ELF-1 (cell line): ENCODE measurements at places on chromosomes 12 and 14.

- no peak for DNase-seq
Observed at GRCh38 chr14:62597143-62597542, 448.1 kb downstream of the KCNH5 start.

GRCh38 chr12:77594366-77594765 lies 236.3 kb upstream of the NAV3 start:
- DNase-seq = no peak

GRCh38 chr12:45256721-45257120 lies 40.8 kb downstream of the ANO6 start:
- no peak for DNase-seq

DNA sequence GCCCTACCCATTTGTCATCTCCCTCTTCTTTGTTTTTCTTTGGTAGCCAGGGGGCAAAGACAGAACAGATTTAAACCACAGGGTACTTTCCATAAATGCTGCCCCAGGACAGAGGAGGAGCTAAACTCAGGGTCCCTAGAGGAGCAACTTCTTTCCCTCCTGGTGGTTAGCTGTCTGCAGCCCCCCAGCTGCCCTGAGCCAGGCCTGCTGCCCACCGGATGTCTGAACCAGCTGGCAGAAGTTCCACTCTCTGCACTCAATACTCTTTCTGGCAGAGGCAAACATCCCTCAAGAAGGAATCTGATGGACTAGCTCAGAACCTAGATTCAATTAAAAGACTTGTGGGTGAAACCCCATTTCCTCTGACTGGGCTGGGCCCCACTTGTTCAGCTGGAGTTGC lies 10.7 kb downstream of the VDR start:
- peak; percentile 24 for DNase-seq

- DNase-seq = no peak
Observed at GRCh38 chr14:71056168-71056567, 148.9 kb downstream of the PCNX1 start.
